ENCODE measurements at places on chromosomes 11 and 22. TPM values are rescaled to one million over a fixed set of nuclear protein-coding genes. Genes with fewer than 3 reads are reported as not detected.

SMC1B gene
- total RNA-seq = not detected

GDPD4 gene
- not detected for total RNA-seq

C11orf65 gene
- 1.6 TPM for total RNA-seq

HBG2 gene
- not detected for total RNA-seq

EFCAB6 gene
- 3.8 TPM for total RNA-seq

IFITM5 gene
- not detected for total RNA-seq

ZNRF3 gene
- total RNA-seq = 35.4 TPM

APOA5 gene
- not detected for total RNA-seq

SCN3B gene
- 0.12 TPM for total RNA-seq

ANGPTL5 gene
- total RNA-seq = not detected

SCGB1C1 gene
- not detected for total RNA-seq

SLC22A6 gene
- not detected for total RNA-seq

SHANK2 gene
- 0.83 TPM for total RNA-seq

GRM5 gene
- total RNA-seq = not detected

ISX gene
- total RNA-seq = not detected

SCN4B gene
- total RNA-seq = 0.21 TPM

GPHA2 gene
- not detected for total RNA-seq

PKDREJ gene
- 0.07 TPM for total RNA-seq

MMP12 gene
- total RNA-seq = not detected

KRTAP5-5 gene
- not detected for total RNA-seq

NPTXR gene
- 15.1 TPM for total RNA-seq

NCAPD3 gene
- 17.1 TPM for total RNA-seq

YPEL4 gene
- total RNA-seq = 0.70 TPM

CADM1 gene
- total RNA-seq = 126 TPM

OR56A4 gene
- not detected for total RNA-seq

OR52E6 gene
- total RNA-seq = not detected

CCDC81 gene
- total RNA-seq = 3.2 TPM

Data from cardiac muscle cell (in vitro differentiated cells and primary cell).